ENCODE measurements at places on chromosomes 1 and 21. TPM values are rescaled to one million over a fixed set of nuclear protein-coding genes. Genes with fewer than 3 reads are reported as not detected.

The AGT gene
- total RNA-seq = 82.9 TPM

The KRTAP21-1 gene
- not detected for total RNA-seq

The IFNAR2 gene
- total RNA-seq = 22.9 TPM

The RCC2 gene
- 9.0 TPM for total RNA-seq

The LCE6A gene
- total RNA-seq = not detected

The LMOD1 gene
- 9.6 TPM for total RNA-seq

The SLC41A1 gene
- 273 TPM for total RNA-seq

All from heart right ventricle (tissue), 16 donors.